Naive thymus-derived CD4-positive, alpha-beta T cell (primary cell): ENCODE measurements at places on chromosomes 12 and 14.

DNA sequence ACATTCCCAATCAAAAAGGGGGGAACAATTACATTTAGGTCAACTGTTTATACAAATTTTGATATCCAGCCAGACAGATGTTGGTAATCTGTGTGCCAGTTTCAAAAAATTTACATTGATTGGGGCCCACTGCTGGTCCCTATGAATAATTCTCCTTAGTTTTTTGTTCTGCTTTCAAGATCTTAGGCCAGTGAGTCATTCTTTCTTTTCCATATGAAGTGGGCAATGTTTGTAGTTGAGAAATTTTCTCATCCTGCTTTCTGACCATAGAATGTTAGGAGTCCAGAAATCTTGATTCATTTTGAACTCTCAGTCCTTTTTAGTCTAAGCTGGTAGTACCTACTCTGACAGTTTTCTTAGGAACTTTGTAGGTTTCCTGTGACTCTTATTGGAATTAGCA is 244.3 kb downstream of the DIO2 start:
- no peak for DNase-seq
- H3K27ac ChIP-seq, result no peak overlapping the region
- no peaks in the 10 kb centered on the region for H3K4me1 ChIP-seq
- no peaks in the 10 kb centered on the region for H3K27me3 ChIP-seq
- H3K4me3 ChIP-seq, result no peak overlapping the region

GRCh38 chr12:130989391-130989790 is 35.7 kb downstream of the ADGRD1 start:
- no peaks in the 10 kb centered on the region for H3K27me3 ChIP-seq
- no peaks in the 10 kb centered on the region for H3K4me1 ChIP-seq
- no peaks in the 10 kb centered on the region for H3K36me3 ChIP-seq
- no peak for DNase-seq
- no peak overlapping the region for H3K4me3 ChIP-seq
- H3K27ac ChIP-seq, result no peak overlapping the region

DNA sequence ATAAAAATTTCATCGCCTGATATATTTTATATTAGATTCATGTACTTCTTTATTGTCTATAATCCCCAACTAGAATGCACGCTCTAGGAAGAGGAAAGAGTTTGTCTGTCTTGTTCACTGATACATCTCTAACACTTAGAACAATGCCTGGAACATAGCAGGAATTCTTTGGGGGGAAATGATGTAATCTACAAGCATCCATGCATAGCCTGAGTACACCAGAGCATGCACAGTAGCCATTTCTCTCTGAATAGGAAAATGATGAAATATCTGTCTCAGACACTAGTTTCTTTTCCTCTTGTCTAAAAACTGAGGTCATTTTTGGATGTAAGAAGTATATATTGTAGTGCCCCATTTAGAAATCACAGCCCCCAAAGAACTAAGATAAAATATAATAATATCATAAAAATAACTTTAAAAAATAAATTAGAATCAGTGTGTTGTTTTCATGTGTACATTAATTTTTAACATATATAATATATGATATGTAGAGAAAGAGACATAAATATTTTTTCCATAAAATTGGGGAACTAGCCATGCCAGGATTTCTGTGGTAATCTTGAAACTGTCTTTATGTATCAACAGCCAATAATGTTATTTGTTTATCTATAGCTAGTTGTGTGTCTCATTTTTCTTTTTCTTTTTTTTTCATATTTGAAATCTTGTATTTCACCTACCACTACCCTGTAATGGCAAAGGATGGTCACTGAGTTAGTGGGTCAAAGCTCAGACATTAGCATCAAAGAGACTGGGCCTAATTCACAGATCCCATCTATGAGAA is 155.6 kb upstream of the TMCC3 start:
- no peak for DNase-seq
- H3K27ac ChIP-seq, result no peak overlapping the region
- H3K27me3 ChIP-seq, result no peaks in the 10 kb centered on the region
- no peak overlapping the region for H3K4me3 ChIP-seq
- H3K36me3 ChIP-seq, result no peaks in the 10 kb centered on the region

DNA sequence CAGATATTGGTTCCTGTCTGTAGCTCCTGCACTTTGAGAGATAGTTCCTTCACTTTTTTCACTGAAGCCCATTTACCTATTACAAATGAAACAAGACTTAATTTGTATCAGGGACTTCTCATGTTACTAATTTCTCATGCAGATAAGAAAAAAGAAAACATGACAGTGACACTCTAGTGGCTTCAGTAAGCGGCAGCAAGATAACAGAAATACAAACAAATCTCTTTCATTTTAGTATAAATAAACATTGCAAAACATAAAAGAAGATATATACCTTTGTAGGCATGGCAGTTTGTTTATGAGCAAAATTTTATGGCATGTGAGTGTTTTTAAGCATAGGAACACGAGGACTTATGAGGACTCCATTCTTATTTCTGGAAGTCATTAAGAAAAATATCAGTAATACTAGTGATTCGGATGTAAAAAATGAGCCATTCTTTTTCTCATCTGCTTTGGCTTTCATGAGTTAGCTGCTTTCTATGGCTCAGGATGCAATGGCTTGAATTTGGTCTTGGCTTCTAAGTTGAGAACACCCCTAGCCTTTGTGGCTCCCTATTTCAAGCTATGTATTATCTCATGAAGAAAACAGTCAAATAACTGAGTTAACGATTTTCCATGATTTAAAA is 310.1 kb upstream of the RGS6 start:
- no peak for DNase-seq
- H3K27ac ChIP-seq, result no peak overlapping the region
- H3K4me1 ChIP-seq, result no peaks in the 10 kb centered on the region

DNA sequence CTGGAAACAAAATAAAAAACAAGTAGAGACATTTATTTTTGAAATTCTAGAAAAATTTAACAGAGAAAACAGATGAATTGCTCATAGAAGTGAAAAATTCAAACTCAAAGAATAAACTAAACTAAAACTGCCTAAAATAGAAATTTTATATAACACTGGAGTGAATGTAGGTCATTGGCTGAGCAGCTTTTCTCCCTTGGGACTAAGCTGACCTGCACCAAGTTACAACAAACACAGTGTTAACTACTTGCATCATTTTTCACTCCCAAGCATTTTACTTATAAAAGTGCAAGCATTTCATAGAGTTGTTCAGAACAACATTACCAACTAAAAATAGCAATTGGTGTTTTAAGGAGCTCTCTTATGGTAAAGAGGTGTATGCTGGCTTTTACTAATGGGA is 298.1 kb downstream of the MED13L start:
- no peaks in the 10 kb centered on the region for H3K27me3 ChIP-seq
- no peak overlapping the region for H3K4me3 ChIP-seq
- DNase-seq, result no peak

DNA sequence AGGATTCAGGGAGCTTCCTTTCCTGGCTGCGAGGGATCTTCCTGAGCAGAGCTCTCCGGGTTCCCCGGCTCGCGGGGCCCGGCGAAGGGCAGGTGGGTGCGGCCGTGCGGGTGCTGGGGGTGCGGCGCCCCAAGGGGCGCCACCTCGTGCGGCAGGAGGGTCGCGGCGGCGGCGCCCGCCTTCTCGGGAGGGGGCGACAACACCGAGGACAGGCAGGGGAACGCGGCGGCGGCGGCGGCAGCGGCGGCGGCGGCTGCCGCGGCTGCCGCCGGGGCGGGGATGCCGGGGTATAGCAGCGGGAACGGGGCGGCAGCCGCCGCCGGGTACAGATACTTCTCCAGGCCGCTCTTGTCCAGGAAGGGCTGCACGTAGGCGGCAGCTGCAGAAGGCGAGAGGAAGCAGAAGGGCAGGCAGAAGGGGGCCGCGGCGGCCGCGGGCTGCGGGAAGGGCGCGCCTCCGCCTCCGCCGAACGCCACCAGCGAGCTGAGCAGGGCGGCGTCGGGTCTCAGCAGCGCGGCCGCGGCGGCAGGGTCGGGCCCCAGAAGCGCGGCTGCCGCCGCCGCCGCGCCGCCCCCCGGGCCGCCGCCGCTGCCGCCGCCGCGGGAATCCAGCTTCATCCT is 2.7 kb downstream of the BHLHE41 start:
- peaks cover 21% of the 10 kb centered on the region for H3K4me1 ChIP-seq
- no peaks in the 10 kb centered on the region for H3K36me3 ChIP-seq
- H3K27me3 ChIP-seq, result peaks cover 22% of the 10 kb centered on the region
- H3K4me3 ChIP-seq, result peak overlapping the region; percentile 36

GRCh38 chr12:113582521-113583218 is 111.0 kb upstream of the LHX5 start:
- no peak for DNase-seq
- H3K4me1 ChIP-seq, result no peaks in the 10 kb centered on the region
- H3K27ac ChIP-seq, result no peak overlapping the region
- H3K36me3 ChIP-seq, result no peaks in the 10 kb centered on the region

- no peak for DNase-seq
Observed at GRCh38 chr14:56959869-56960268, 149.6 kb upstream of the OTX2 start.

- H3K36me3 ChIP-seq, result no peaks in the 10 kb centered on the region
- no peaks in the 10 kb centered on the region for H3K4me1 ChIP-seq
- H3K27me3 ChIP-seq, result no peaks in the 10 kb centered on the region
- H3K27ac ChIP-seq, result no peak overlapping the region
Observed at GRCh38 chr12:108232565-108232964, 103.5 kb downstream of the WSCD2 start.

DNA sequence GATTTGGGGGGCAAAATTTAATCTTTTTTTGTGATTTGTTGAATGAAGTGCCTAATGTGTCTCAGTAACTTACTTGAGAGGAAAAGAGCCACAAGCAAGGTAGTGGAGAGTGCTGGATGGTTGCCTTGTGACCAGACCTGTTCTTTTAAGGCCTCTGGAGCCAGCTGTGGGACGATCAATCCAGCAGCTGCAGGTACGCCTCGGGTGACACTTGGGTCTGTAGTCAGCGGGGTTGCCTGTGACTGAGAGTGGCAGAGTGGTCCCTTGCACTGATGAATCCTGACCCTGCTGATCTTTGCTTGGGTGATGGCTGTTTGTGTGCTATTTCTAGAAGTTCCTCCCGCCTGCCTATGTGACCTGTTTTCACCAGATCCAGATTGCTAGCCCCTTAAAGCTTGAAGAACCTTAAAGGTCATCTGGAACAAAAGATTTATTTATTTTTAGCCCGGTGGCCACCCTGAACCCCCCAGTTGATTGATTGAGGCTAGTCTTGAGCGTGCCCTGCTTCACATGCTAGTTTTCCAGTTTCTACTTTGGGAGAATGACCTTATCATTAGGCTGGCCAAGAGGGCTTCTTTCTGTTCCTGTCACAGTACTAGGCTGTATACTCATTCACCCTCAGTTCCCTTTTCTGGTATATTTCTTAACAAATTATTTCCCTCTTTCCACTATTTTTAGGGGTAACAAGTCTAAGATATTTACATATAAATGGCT is 23.2 kb downstream of the PRKCH start:
- DNase-seq, result no peak
- no peaks in the 10 kb centered on the region for H3K27me3 ChIP-seq
- peak overlapping the region; percentile 76 for H3K27ac ChIP-seq
- no peaks in the 10 kb centered on the region for H3K36me3 ChIP-seq
- H3K4me3 ChIP-seq, result peak overlapping the region; percentile 28
